ENCODE measurements at places on chromosomes 7 and 10.

- no peak for DNase-seq
Observed at GRCh38 chr10:71687480-71687879, 32.1 kb downstream of the C10orf105 start.

DNA sequence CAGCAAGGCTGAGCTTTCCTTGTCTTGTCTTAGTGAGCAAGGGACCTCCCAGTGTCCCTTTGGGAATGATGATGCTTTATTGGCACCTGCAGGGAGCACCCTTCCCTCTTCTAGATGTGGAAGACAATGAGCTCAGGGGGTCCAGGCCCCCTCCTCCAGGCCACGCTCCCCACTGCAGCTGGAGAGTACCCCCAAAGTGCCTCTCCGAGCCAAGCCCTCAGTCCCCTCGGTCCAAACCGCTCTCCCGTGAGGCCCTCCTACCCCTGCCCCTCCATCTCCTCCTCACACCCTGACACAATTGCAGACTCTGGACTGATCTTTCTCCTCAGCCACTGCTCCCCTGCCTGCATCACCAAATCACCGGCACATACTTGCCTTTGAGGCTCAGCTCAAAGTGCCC is 16.7 kb downstream of the RBP3 start:
- no peak for DNase-seq

- DNase-seq: no peak
Observed at GRCh38 chr10:94963901-94964300, 25.4 kb downstream of the CYP2C9 start.

GRCh38 chr7:1566687-1567048 is 3.2 kb downstream of the PSMG3 start:
- DNase-seq: no peak

GRCh38 chr10:2228320-2228901 is 491.1 kb upstream of the ADARB2 start:
- no peak for DNase-seq

- DNase-seq: no peak
Observed at GRCh38 chr7:132941905-132942304, 140.0 kb downstream of the CHCHD3 start.

DNA sequence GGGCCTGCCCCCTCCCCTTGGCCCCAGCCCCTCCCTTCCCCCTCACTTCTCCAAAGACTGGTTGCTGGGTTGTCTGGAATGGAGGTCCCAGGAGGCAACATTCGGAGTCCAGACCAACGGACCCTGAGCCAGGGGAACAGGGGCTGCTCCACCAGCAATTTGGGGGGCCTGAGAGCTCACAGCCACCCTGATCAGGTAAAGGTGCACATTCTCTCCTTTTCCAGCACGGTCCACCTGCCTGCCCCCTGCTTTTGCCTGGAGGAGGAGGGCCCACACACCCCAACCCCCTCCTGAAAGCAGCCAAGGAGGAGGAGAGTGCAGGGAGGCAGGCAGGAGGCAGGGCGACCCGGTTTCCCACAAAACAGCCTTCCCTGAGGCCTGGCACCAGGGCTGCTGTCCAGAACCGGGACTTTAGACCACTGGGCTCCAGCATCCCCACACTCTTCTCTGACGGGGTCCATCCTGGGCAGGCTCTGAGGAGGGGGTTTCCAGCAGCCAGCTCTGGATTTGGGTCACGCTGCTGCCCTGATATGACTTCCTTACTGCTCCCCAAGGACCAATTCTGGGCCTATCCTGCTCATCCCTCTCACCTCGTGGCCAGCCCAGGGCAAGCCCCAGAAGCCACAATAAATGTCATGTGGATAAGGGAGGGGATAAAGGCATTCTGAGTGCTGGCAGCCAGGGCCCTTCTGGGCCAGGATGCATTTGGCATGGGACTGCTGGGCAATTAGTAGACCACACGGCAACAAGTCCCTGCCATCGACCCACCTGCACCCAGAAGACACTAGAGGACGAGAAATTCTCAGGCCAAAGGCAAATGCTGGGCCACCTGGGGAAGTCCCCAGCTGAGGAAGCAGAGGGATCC is 1.1 kb upstream of the CAMK2B start:
- DNase-seq: no peak
